Germinal center (tissue), 1 donor: ENCODE measurements at places on chromosomes 13 and 19.

DNA sequence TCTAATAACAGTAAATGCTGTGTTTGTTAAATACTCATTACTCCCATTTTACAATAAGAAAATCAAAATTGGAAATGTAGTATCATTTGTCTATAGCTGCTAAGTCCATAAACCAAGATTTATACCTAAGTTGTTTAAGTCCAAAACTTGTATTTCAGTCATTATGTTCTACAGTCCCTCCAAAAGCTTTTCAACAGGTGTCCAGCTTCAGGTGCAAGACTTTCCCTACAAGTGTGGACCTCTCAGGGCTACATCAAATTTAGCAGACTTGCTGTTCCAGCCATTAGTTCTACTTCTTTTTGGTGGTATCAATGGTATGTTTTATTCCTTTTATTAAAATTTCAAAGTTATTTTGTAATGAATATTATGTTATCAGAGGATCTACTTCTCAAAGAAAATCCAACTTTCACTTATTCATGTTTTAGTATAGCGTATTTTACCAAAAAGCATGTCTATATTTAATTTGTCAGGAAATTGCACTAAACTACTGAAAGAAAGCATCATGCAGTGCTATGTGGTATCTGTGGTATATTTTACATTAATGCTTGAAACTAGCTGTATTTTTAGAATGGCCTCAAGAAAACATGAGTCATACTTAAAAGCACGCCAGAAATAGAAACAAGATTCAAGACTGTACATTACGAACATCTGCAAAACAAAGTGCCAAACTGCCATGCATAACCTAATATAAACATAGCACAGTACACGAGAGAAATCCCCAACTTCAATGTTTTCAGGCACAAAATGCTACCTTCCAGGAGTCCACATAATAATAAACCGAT, 44.5 kb downstream of the VWA8 start:
- DNase-seq = peak; percentile 44

- DNase-seq = no peak
These were observed 4.4 kb upstream of the SRRM5 start for GRCh38 chr19:43607238-43608205.

DNA sequence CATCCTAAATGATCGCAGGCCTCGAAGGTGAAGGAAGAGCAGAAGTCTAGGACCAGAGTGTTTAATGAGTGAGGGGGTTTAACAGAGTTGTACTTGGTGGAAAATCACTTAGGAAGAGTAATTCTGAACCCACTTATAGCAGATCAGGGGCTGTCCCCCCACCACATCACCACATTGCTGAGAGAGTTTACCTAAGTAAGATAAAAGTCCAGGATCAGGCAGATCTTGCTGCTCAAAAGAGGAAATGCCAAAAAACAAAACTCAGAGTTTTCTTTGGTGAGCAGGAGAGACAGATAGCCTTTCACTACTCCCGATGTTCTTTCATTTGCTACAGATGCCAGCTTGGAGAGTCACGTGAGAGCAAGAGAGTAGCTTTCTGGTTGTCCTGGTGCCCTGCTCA, 15.4 kb downstream of the ZNF317 start:
- DNase-seq = no peak

DNA sequence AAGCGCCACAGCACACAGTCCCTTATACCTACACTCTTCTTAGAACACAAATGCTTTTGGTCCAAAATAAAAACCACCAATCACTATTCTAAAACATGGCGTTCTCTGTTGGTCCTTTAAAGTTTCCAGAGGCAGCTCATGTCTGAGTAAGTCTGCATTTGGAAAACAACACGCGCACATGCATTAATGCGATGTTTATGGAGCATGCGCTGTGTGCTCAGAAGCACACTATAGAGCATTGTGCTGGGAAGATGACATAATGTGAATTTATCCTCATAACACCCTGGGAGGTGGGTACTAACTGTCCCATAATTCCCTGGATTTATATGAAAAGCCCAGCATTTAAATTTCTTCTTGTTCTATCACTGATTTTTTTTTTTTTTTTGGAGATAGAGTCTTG, 10.7 kb downstream of the ZNF682 start:
- no peak for DNase-seq

DNA sequence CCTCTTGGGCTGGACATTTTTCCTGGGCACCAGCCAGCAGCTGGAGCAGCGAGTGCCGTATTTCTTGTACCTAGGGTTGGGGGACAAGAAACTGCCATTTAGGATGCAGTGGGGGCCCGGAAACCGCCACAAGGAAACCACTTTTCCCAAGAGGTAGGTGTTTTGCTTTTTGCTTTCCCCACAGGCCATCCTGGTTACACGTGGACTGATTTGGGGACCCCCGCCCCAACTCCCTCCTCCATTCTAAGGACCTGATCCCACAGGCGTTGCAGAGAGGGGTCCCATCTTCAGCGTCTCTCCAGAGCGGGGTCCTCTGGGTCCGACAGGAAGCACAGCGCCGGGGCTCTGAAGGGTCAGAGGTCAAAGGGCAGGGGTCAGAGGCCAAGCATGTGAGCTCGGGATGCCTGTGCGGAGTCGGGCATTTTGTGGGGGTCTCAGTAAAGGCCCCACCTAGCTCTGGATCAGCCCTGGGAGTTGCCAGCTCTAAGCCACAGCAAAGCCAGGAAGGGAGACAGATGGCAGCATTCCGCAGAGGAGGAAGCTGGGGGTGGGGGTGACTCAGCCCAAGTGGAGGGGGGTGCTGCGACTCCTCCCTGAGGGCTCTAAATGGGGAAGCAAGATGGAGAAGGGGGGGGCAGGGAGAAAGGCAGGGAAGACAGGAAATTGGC, 4.3 kb downstream of the ZGLP1 start:
- DNase-seq = no peak

- peak; percentile 37 for DNase-seq
These were observed 3.1 kb upstream of the PTPRH start for GRCh38 chr19:55212447-55212846.

DNA sequence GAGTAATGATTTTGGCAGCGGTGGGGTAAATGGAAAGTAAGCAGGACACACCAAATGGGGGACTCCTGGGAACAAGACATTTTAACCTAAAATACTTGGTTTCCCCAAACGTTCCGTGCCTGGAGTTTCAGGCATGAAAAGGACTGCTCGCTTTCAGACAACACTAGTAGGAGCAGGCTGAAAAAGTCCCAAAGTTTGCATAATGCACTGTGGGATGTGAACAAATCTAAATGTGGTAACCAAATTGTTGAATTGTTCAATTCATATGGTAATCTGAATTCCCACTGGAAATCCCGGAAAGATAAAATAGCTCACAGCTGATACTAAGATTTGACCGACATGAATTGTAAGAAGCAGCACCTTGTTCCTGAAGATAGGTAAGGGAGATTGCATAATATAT, 467.2 kb upstream of the ARGLU1 start:
- DNase-seq = no peak

DNA sequence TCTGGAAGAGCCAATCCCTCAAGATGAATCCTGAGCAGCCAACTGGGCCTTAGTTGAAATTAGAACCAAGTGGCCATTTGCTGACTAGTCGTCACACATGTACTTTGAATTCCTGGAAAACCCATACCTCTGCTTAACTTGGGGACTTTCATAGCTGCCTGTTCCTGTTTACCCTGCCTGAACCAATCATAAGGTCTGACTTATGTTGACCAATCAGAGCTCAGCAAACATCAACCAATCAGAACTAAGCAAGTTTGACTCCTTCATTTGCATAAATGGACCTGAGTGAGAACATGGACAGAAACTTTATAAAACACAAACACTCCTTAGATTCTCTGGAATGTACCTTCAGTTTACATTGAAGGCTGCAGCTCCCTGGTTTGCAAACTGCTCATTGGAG, 50.8 kb downstream of the LATS2 start:
- no peak for DNase-seq

GRCh38 chr13:60679131-60679530, 282.1 kb downstream of the TDRD3 start:
- no peak for DNase-seq

DNA sequence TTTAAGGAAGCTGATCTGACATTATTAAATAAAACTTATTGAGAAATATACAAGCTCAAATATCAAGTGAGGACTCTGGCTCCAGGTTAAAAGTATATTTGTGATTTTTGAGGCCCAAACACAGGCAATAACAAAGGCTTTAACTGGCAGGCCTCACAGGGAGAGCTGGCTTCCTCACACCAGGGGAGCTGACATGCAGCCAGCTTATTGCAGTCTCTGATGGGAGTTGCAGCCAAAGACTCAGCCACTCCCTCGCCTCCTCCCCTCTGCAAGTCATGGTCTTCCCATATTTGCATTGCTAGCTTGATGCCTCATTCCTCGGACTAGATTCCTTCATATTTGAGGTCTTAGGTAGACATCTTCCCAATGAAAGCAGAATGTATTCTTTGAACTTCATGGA, 647.1 kb upstream of the SLITRK6 start:
- DNase-seq = no peak

GRCh38 chr19:42412227-42412626, 15.0 kb downstream of the LIPE start:
- no peak for DNase-seq

DNA sequence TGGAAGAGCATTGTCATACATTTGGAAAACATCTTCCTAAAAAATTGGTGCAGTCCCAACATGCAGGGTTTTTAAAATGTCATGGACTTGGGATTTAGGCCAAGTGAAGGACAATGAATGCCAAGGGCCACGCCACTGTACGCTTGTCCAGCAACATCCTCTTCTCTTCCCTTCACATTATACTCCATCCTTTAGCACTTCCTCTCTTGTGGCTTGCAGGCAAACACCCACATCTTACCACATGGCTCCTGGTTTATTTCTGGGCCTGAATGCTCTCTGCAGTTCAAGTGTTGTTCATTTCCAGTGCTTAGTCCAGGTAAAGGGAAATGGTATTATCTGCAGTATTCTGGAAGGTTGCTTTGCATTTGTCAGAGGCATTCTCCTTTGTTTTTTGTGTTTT, 45.0 kb downstream of the CBY2 start:
- no peak for DNase-seq

DNA sequence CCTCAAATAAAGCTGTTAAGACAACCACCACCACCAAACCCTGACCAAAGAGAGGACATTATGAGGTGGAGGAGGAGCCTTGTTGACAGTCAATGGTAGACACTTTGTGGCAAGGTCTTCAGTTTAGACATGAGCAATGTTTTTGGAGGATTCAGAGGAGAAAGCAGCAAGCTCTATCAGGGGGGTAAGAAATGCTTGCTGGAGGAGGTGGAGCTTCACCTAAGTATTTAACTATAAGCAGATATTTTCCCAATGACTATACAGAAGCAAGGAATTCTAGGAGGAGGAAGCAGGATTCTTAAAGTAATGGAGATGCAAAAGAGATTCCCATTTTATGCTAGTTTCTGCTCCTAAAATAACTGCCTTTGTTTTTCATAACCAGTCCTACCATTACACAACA, 74.2 kb downstream of the TRPC4 start:
- no peak for DNase-seq

DNA sequence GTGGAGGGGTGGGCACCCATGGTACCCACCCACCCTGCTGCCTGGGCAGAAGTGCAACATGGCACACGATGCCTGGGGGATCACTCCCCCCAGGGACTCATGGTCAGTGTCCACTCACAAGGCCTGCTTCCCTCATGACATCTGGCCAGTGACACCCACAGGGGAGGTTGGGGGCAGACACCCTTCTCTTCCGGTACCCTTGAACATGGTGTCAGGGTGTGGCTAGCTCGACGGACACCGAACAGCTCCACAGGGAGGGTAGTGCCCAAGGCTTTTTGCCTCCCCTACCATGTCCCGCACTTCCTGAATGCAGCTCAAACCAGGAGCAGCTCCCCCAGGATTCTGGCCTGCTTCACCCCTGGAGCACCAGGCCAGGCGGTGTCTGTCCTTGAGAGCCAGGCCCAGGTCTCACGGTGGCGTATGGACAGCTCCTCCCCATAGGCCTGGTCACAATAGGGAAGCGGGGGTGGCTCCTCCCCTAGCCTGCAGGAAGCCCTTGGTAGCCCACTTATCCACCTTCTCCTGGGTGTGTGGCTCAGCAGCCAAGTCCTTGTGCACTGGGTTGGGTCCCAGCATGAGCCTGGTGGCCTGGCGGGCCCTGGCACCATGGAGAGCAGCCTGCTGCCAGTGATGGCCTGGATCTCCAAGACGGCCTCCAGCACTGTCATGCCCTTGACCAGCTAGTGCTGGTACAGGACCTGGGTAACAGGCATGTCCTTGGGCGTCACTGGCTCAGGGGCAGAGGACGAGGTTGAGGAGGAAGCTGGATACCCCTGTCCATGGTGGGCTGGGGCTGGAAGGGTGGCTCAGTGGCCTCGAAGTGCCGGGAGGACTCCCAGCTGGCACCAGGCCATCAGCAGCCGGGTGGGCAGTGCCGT, 7.8 kb downstream of the ACP4 start:
- DNase-seq = no peak

DNA sequence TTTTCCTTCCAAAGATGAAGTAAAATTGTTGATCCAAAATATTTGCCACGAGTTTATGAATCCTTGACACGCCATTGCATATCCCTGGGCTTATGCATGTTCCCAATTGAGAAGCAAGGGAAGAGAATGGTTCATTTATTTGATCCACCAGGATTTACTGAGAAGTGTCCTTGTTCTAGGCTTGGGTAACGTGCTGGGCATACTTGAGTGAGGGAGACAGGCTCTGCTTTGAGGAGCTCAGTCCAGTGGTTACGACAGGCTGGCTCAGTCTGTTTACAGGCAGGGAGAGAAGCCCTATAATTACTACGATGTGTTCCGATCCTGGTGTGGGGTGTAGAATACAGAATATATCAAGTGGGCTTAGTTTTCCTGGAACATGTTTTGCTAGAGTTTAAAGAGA, 6.3 kb upstream of the PNMA8C start:
- no peak for DNase-seq

- DNase-seq = no peak
These were observed 73.6 kb downstream of the SACS start for GRCh38 chr13:23359882-23360281.

DNA sequence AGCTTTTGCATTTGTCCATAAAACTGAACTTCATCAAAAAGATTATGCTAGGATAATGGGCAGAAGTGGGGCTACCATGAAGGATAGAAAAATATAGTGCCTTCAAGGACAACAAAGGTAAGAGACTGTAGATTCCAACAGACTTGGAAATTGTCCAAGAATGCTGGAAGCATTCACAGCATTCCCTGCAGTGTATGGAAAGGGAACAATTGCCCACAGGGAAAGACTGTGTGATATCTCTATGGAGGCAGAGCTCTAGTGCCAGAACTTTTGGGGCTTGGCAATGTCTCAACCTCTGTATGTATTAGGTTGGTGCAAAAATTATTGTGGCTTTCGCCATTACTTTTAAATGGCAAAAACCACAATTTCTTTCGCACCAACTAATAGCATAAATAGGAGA, 1598.8 kb upstream of the MIR17HG start:
- no peak for DNase-seq

DNA sequence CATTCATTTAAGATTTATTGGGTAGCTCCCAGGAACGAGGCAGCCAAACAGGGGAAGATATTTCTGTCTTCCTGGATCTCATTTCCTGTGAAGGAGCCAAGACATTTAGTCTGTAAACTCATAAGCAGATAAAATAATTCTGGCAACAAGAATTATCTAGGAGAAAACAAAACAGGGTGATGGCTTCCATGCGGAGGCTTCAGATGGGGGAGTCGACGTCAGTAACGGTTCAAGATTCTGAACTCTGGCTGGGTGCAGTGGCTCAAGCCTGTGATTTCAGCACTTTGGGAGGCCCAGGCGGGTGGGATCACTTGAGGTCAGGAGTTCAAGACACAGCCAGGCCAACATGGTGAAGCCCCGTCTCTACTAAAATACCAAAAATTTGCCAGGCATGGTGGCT, 1.3 kb downstream of the GNA15 start:
- no peak for DNase-seq

- no peak for DNase-seq
These were observed 22.9 kb downstream of the ZNF114 start for GRCh38 chr19:48292798-48293197.
